Keratinocyte (primary cell): ENCODE measurements at places on chromosomes 7 and 10.
A peak's percentile ranks its signal among the peaks of the same experiment; 100 is the strongest.

DNA sequence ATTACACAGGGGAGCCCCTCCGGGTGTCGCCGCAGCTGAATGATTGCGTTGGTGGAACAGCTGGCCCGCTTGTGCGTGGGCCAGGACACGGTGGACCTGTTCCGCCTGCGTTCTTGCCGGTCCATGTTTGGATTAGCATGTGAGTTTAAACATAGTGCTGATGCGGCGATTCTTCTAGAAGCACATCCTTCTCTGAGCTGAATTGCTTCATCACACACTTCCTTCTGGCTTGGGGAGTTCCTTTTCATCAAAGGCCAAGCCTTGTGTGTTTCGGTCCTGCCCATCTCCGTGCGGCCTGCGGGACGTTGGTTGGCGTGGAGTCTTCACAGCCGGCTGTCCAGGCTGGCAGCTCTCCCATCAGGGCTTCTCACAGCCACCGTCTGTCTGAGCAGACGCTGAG, 45.5 kb upstream of the SLC29A4 start:
- no peak for DNase-seq

DNA sequence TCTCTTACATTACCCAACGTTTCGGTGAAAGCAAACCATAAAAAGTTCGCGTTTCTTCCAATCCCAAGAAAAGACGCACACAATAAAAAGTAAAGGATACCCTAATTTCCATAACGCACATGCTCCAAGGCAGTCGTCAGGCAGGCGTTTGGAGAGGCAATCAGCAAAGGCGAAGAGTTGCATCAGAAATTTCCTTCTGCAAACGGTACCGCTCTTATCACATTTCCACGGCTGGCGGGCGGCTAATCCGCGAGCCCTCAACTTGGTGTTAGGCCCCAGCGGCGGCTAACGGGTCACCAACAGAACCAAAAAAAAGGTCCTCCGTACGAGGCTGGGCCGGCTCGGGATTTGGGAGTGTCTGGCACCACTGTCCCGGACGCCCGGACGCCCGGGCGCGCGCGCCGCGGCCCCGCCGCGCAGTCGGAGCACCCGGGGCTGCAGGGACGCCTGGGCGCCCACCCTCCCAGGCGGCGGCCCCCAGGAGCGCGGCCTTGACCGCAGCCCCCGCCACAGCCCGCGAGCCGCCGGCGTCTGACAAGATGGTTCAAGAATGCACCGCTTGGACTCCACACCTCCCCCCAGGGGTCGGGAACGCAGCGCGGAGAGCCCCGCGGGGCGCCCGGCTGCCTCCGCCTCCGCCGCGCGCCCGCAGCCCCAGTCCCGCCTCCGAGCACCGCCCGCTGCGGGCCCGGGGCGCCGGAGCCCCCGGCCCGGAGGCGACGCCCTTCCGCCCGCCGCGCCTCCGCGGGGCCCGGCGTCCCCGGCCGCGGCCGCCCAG, 9.8 kb upstream of the GRB10 start:
- no peak for DNase-seq

DNA sequence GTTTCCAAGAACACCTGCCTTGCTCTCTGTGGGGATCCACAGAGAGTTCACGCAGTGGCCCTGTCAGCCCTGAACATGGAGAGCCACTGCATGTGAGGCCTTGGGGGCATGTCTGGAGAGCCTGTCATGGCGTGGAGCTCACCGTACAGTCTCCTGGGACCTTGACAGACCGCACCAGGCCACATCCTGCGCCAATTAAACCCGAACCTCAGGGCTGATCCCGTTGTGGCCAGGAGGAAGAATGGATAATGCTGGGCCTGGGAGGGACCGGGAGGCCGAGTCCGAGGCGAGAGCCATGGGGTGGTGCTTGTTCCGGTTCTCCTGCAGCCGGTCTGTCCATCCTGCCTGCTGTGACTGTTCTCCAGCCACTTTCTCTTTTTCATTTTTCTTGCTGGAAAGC, 68.7 kb downstream of the DNAJB6 start:
- no peak for DNase-seq

GRCh38 chr7:148664324-148664723, 34.4 kb upstream of the CUL1 start:
- no peak for DNase-seq

- DNase-seq = no peak
Measured at GRCh38 chr10:20627087-20627486, 270.0 kb downstream of the NEBL start.

GRCh38 chr7:46291601-46292150, 370.6 kb upstream of the IGFBP3 start:
- peak; percentile 54 for DNase-seq

GRCh38 chr10:22693371-22693784, 21.0 kb downstream of the PIP4K2A start:
- DNase-seq = no peak

- no peak for DNase-seq
Measured at GRCh38 chr7:108310351-108310750, 145.9 kb downstream of the NRCAM start.

GRCh38 chr7:101390901-101391301, 28.2 kb downstream of the COL26A1 start:
- DNase-seq = no peak

DNA sequence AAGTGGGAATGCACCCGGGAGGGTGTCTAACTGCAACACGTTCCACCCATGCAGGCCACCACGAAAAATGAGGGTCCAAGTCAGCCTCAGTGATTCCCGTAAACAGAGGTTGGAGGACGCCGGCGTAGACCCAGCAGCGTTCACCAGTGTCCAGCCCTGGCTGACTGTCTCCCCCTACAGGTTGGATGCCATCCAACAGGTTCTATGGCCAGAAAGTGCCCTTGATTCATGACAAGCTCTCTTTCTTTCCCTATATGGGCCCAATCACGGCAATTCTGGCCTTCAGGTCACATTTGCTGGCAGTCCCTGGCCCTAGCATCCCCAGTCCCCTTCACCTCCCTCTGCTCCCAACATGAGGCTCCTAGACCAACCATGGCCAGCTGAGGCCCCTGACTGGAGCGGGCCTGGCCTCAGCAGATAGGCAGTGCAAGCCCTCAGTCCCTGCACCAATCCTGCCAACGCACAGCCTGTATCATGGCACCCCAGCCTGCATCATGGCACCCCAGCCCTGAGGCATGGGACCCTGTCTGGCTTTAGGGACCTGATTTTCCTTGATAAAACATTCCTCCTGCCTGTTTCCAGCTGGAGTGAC, 227.4 kb downstream of the GRID1 start:
- DNase-seq = no peak

- no peak for DNase-seq
Measured at GRCh38 chr10:63677001-63677400, 155.8 kb downstream of the REEP3 start.

GRCh38 chr7:45566961-45567360, 7.2 kb upstream of the ADCY1 start:
- DNase-seq = no peak
